ENCODE measurements at places on chromosomes 7 and 10.

DNA sequence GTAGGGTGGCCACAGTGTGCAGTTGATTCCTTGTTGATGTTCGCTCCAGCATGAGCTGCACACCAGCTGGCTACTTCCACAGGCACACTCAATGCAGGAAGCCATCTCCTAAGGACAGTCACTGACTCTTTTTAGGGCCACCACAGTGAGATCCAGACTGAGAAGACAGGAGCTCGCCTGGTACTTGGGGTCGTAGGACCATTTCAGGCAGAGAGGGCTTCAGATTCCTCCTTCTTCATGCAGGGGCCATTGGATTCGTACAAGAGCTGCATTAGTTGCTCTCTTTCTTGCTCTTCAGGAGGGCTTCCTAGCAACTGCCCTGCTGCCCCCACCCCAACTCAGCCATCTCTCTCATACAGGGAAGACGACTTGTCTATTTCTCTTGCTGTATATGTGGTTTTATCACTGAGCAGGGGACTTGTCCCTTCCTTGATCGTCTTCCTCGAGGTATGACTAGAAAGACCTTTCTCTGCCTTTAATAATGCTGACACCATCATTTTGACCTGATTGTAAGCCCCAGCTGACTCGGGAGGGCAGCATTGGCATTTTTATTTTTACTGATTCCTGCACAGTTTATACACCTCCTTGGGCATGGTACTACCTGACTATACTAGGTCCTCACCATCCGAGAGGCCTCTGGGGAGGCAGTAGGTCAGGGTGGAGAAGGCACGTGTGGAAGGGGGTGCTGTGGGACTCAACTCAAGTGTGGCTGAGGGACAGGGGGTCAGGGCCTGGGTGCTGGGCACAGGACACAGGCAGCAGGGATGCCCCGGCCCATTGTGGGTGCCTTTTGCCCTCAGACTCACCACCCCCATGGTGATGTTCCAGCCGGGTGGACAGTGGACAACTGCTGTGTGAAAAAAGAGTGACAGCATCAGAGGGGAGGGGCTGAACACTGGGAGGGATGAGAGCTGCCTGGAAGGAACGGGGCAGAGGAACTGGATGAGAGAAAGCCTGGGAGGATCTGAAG, 136.7 kb upstream of the ZNF746 start:
- H3K27me3 ChIP-seq = no peaks in the 10 kb centered on the region
- H3K27ac ChIP-seq = no peak overlapping the region
- no peak for DNase-seq
- H3K4me1 ChIP-seq = no peaks in the 10 kb centered on the region
- no peaks in the 10 kb centered on the region for H3K36me3 ChIP-seq

GRCh38 chr10:86325158-86325557, 41.4 kb downstream of the GRID1 start:
- no peak overlapping the region for H3K27ac ChIP-seq
- H3K4me1 ChIP-seq = no peaks in the 10 kb centered on the region
- H3K4me3 ChIP-seq = no peak overlapping the region
- DNase-seq = no peak

- DNase-seq = no peak
- H3K27me3 ChIP-seq = no peaks in the 10 kb centered on the region
These were observed 548.3 kb downstream of the SORCS3 start for GRCh38 chr10:105189463-105189800.

DNA sequence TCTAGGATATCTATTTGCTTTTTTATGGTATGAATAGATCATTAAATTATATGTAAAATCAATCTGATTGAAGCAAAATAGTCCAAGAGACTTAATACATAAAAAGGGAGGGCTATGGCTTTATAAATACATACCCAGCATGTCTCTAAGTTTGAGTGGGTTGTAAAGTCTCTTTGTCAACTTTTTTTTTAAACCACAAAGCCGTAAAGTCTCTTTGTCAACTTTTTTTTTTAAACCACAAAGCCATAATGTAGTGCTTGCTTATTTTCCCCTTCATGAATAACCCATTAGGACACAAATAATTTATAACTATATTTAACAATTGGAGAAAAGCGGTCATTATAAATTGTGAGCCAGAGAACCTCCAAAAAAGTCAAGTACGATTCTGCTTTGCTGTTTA, 5.7 kb downstream of the HECTD2 start:
- H3K27ac ChIP-seq = no peak overlapping the region
- DNase-seq = no peak
- no peak overlapping the region for H3K4me3 ChIP-seq
- no peaks in the 10 kb centered on the region for H3K27me3 ChIP-seq
- H3K36me3 ChIP-seq = no peaks in the 10 kb centered on the region
- H3K4me1 ChIP-seq = peaks cover 38% of the 10 kb centered on the region

GRCh38 chr10:113663908-113664307, at the start of gene NRAP:
Gene NRAP, minus strand, starts transcription at chr10:113664041. Its CDS starts 159 bp downstream, at chr10:113663882.
- no peaks in the 10 kb centered on the region for H3K36me3 ChIP-seq
- no peaks in the 10 kb centered on the region for H3K27me3 ChIP-seq
- peaks cover 35% of the 10 kb centered on the region for H3K4me1 ChIP-seq
- no peak for DNase-seq

GRCh38 chr10:128165536-128165935, 39.3 kb upstream of the MKI67 start:
- H3K4me3 ChIP-seq = no peak overlapping the region
- H3K27me3 ChIP-seq = no peaks in the 10 kb centered on the region
- H3K4me1 ChIP-seq = no peaks in the 10 kb centered on the region
- no peak overlapping the region for H3K27ac ChIP-seq
